ENCODE measurements at places on chromosomes 5 and 9.
A peak's percentile ranks its signal among the peaks of the same experiment; 100 is the strongest.

- DNase-seq, result no peak
Measured at GRCh38 chr5:73135429-73136054, 15.2 kb downstream of the TMEM171 start.

GRCh38 chr9:99466104-99466503 lies 244.0 kb downstream of the SEC61B start:
- DNase-seq, result no peak

DNA sequence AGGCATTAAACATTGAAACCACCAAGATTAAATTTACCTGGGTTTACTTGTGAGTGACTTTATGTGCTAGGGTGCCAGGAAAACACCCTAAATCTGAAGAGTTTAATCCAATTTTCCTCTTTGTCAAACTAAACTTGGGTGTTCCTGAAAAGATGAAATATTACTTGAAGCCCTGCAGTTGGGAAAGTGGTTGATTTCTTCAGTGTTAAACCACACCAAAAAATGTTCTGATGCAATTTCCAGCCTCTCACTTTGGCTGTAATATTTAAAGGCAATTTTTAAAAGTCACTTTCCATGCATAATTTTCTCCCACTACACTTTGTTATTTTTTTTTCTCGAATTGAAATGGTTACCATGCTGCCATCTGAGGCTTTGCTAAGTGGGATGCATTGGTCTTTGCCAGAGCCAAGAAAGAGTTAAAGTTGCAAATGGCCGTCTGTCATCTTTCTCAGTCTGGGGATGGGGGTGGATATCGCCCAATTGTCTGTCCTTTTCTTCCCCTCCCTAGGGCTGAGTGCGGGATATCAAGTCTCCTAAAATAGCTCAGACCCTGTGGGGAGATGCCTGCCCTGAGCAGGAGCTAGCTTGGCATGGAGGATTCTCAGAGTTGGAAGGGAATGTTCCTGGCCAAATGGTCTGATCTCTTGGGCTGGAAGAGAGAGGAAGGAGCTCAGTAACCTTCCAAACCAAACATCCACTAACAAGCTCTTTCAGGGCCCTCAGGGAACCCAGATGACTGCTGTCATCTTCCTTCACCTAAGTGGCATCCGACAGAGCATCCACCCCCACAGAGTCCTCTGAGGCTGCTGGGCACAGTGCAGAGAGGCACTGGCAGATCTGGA lies 13.6 kb upstream of the SHB start:
- no peak for DNase-seq

DNA sequence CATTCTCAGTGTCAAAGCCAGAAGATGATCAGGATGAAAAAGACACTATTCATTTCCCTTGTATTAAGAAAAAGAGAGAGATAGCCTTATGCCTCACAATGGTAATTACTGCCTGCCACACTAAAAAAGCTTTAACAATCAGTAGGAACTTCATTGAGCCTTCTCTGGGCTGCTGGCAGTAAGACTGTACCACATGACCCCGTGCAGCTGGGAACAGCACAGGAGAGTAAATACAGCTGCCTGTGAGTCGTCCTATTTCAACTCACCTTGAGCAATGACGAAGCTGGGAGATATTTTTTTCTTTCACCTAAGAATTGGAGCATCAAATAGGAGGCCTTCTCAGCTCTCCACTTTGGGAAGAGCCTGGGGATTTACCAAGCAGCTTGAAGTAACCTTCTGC lies 316.3 kb downstream of the GABRB2 start:
- peak; percentile 75 for DNase-seq

GRCh38 chr9:136212345-136212950 lies 7.5 kb upstream of the LHX3 start:
- DNase-seq, result no peak

DNA sequence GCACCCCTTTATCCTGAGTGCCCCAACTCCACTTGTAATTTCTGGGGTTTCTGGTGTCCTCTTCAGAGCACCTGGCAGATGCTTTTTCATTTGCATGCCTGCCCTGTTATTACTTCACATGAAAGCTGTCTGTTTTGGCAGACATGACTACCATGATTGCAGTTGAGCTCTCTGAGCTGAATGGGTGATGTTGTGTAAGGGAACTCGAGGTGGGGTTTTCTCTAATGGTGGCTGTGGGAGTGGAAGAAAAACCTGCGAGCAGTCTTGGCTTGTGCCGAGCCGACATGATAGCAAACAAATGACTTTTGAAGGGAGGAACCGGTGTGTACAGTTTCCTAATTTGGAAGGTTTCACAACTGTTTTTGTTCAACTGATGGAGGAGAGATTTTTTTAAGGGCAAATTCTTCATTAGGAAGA lies 196.2 kb downstream of the AOPEP start:
- DNase-seq, result no peak

GRCh38 chr9:13993632-13994185 lies 320.2 kb downstream of the NFIB start:
- no peak for DNase-seq

GRCh38 chr5:448061-448765 lies 5.2 kb downstream of the EXOC3 start:
- DNase-seq, result no peak

GRCh38 chr5:180103487-180104167 lies 32.1 kb upstream of the RNF130 start:
- DNase-seq, result no peak

- DNase-seq, result no peak
Measured at GRCh38 chr5:130050585-130050984, 146.3 kb downstream of the CHSY3 start.

DNA sequence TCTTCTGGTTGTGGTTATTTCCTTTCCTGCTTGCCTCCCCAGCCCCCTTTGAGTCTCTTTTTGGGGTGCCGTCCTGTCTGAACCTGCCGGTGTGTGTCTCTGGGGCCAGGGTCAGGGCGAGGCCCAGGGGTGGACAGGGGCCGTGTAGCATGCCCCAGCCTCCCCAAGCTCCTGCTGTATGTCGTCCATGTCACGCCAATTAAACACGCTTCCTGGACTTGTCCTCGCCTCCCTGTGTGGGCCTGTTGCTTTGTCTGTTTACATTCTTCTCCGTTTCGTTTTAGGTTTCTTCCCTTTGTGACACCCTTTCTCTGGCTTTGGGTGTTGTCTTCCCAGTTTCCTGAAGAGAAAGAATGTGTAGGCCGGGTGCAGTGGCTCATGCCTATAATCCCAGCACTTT lies 28.5 kb upstream of the HMCN2 start:
- DNase-seq, result no peak

GRCh38 chr9:112051812-112052211 lies 123.3 kb downstream of the SUSD1 start:
- no peak for DNase-seq

DNA sequence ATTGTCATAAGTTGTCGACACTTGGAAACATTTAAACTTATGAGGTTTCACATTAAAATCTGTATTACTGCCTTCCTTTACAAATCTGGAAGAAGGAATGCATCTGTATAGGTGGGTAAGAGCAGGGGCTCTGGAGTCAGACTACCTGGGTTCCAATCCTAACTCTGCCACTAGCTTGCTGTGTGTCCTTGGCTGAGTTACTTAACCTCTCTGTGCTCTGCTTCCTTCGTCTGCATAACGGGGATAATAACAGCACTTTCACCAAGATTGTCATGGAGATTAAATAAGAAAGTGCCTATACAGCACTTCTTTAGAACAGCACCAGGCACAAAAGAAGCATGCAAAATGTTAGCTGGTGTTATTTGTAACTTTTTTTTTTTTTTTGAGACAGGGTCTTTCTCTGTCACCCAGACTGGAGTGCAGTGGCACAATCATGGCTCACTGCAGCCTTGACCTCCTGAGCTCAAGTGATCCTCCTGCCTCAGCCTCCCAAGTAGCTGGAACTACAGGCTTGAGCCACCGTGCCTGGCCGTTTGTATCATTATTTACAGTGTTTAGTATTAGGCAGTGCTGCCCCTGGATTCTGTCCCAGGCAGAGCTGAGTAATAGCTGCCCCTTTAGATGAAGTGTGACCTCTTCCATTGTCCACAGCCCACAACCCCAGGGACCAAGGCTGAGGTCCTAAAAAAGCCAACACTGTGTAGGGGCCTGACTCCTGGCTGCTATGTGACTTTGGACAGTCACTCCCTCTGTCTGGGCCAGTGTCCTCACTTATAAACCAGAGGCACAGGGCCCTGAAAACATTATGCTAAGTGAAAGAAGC lies 25.4 kb upstream of the TTLL11 start:
- DNase-seq, result no peak

- DNase-seq, result no peak
Measured at GRCh38 chr5:7881091-7881490, 12.1 kb downstream of the MTRR start.

DNA sequence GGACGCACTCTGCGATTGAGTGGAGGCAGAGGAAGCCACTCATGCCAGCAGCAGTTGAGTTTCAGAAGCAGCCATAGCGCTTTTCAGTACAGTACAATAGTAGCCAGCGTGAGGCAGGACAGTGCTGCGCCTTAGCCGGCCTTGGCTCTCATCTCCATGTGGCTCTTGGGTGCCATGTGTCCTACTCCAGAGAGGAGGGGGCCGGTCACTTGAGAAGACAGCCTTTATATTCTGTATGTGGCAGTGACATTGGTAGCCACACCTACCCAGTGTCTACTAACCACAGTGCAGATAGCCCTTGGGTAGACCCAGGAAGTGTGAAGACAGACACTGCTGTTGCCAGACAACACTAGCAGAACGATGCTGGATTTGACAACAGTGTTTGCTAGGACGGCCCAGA lies 42.3 kb downstream of the FAM78A start:
- DNase-seq, result no peak

- DNase-seq, result no peak
Measured at GRCh38 chr5:98263084-98263483, 510.4 kb upstream of the RGMB start.

All from NCI-H1436 treated with DMSO at 0.1 percent for 48 hours (cell line).